ENCODE measurements at places on chromosomes 4 and X.

DNA sequence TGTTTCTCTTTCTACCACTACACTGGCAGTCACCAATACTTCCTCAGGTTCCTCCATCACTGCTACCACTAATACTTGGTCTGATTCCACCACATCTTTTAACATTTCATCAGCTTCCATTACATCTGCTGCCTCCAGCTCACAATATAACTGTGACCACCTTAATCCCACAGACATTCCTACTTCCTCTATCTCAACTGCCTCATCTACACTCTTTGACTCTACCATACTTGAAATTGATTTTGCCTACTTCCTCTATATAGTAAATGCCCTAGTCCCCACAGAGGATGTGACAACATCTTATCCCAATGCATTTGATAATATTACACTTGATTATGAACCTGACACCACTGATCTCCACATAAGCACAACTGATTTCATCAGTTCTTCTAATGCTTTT is 29.0 kb downstream of the OPRPN start:
- peaks cover 6% of the 10 kb centered on the region for H3K4me1 ChIP-seq
- no peak overlapping the region for H3K4me3 ChIP-seq
- no peaks in the 10 kb centered on the region for H3K27me3 ChIP-seq

DNA sequence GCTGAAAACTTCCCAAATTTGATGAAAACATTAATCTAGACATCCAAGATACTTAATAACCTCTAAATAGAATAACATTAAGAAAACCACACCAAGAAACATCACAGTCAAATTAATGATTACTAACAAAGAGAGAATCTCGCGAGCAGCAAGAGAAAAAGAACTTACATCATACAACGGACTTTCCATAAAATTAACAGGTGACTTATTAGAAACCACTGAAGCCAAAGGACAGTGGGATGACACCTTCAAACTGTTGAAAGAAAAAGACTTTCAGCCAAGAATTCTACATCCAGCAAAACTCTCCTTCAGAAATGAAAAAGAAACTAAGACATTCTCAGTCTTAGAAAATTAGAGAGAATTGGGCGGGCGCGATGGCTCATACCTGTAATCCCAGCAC is 232.0 kb downstream of the SNCA start:
- H3K27ac ChIP-seq, result no peak overlapping the region
- H3K27me3 ChIP-seq, result no peaks in the 10 kb centered on the region
- H3K4me3 ChIP-seq, result no peak overlapping the region
- H3K36me3 ChIP-seq, result no peaks in the 10 kb centered on the region

DNA sequence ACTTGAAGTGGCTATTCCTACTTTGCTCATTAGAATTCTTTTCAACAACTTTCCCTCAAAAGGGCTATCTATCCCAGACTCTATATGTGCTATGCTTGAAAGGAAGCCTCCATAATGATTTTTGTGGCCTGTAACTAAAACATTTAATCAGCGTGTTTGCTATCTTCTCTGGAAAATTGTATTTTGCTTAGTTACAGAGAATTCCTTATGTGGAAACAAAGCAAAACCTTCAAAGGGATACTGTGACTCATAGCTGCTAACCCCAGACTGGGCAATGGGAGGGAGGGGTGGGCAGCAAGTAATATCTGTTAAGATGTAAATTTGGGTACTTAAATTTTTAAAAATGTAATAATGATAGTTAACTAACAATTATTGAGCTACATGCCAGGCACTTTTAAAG is 3.7 kb downstream of the SLC25A14 start:
- no peaks in the 10 kb centered on the region for H3K36me3 ChIP-seq
- H3K4me3 ChIP-seq, result no peak overlapping the region
- no peak overlapping the region for H3K27ac ChIP-seq

- H3K27ac ChIP-seq, result no peak overlapping the region
- DNase-seq, result no peak
- H3K4me1 ChIP-seq, result no peaks in the 10 kb centered on the region
- H3K4me3 ChIP-seq, result no peak overlapping the region
Observed at GRCh38 chrX:9207142-9207541, 173.2 kb upstream of the FAM9B start.

DNA sequence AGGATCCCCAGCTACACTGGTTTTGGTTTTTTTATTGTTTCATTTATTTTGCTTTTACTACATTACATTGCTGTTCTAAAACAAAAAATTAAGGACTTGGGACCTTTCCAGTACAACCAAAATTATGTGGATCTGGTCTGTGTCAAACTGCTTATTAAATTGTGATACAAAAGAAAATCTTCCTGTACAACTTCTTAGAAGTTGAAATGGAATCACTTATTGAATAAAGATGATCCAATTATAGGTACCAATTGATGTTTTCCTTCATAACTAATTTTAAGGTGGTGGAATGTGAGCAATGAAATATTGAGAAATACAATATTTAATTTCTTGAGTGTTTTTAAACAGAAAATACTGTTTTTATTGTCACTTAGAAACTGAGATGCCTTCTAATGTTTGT is 67.3 kb downstream of the C4orf46 start:
- H3K4me3 ChIP-seq, result no peak overlapping the region
- no peaks in the 10 kb centered on the region for H3K27me3 ChIP-seq
- H3K27ac ChIP-seq, result no peak overlapping the region
- no peaks in the 10 kb centered on the region for H3K36me3 ChIP-seq
- DNase-seq, result no peak
